ENCODE measurements at places on chromosomes 6 and 20.

- peak; percentile 17 for DNase-seq
Observed at GRCh38 chr6:161379834-161380582, 106.1 kb upstream of the AGPAT4 start.

DNA sequence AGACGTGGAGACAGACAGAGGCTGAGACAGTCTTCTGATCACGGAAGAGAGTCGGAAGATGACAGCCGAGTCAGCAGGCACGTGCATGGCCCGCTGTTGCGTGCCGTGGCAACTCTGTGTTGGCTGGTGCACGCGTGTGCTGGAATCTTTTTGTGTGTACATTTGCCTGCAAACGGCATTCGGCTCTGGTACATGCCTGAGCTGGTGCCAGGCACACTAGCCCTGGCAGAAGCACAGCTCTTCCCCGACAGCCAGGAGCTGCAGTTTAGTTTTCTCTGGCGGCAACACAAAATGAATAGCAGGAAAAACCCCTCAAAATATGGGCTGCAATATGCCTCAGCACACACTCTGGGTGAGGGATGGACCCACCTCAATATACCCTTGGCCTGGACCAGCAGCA, 769 bp upstream of the PDYN start:
- no peak for DNase-seq

DNA sequence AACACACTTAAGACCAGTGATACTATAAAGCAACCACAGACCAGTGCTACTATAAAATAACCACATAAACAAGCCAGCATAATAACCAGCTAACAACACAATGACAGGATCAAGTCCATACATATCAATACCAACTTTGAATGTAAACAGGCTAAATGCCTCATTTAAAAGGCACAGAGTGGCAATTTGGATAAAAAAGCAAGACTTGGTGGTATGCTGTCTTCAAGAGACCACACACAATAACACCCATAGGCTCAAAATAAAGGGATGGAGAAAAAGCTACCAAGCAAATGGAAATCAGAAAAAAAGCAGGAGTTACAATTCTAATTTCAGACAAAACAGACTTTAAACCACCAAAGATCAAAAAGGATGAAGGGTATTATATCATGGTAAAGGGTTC, 19.8 kb upstream of the ELOVL4 start:
- DNase-seq: no peak

DNA sequence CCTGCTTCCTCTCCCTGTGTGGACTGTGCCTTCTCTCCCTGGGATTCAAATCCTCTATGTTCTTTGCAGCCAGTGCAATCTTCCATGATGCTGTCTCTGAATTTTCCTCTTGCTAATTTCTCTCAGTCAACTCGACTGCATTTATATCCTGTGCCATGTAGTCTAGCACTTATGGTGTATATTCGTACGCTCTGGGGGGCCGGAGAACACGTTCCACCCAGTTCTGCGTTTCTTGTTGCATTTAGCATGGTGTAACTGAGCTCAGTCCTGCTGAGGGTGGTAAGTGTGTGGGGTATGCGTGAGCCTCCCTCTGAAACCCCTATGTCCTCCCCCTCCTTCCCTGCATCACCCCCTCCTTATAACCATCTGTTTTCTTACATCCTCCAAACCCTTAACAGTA, 42.0 kb downstream of the ADTRP start:
- no peak for DNase-seq

GRCh38 chr6:32086661-32087573, 22.2 kb downstream of the TNXB start:
- peak; percentile 63 for DNase-seq

DNA sequence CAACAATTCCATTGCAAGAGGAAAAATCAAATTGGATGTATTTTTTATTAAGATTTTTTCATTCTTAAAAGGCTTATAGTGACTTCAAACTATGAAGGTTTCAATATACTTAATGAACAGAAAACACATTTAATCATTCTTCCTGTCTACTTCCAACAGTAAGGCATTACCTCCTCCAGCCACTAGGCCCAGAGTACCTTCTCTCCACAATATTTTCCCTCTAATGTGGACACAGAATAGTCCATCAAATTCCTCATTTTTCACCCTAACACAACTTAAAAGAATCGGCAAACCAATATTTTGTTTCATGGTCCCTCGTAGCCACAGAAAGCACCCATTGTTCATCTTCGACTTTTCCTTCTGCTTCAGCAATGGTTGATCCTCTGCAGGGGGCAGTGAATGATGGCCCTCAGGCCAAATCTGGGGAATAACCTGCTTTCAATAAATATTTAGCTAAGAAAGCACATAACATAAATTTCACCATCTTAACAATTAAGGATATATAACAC, 335.4 kb upstream of the ID4 start:
- no peak for DNase-seq

GRCh38 chr20:59575216-59575615, 29.1 kb upstream of the PHACTR3 start:
- DNase-seq: no peak

- DNase-seq: no peak
Observed at GRCh38 chr6:131688286-131688685, 12.9 kb downstream of the OR2A4 start.

GRCh38 chr6:165220045-165220444, 89.4 kb downstream of the C6orf118 start:
- DNase-seq: no peak

DNA sequence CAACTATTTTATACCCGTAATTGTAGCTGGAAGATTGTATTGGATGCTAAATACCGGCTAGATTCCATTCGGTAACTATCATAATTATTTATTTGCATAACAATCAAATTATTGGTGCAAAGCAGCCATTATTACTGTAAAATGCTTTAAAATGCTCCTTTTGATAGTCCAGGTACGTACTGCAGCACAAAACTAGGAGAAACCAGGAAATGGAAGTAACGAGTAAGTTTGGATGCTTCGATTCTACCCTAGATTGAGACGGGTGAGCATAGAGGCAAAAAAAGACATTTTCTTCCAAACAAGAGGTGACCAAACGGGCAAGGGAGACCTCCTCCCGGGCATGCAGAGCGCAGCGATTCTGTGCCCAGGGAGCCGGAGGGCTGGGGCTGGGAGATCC, 469 bp upstream of the XRN2 start:
- DNase-seq: no peak

- no peak for DNase-seq
Observed at GRCh38 chr20:22578221-22579118, 5.9 kb downstream of the FOXA2 start.

DNA sequence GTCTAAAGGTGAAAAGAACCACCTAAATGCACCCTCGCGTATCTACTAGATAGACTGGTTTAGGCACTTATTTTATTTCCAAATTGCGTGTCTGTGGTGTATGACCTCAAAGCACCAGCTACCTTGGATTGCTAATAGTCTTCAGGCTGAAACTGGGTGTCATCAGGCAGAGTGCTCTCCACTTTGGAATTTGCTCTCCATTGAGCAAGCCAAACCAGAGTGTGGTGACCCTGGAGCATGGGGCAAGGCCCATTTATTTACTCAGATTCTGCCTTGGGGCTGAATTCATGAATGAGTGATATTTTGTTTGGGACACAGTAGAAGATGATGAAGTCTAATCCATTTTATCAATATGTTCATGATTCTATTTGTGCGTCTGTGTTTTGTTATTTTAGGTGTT, 812.8 kb upstream of the SLC35B3 start:
- no peak for DNase-seq

GRCh38 chr6:2861060-2861821, 19.6 kb upstream of the SERPINB1 start:
- DNase-seq: no peak

DNA sequence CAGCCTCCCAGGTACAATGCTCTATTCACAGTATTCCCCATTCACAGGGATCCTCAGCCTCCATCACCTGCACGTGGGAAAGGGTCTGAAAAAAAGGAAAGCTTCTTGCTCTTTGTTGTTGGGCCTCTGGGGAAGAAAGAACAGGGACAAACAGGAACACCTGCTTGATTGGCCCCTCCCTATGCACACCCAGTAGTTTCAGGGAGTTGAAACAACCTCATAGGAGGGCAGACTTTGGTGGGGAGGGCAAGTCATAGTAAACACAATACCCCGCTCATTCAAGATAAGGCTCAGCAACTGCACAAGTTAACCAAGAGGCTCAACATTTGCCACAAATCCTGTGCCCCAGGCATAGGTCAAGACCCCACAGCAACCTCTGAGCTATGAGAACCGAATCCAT, 1.7 kb downstream of the GHRH start:
- no peak for DNase-seq

GRCh38 chr20:10707791-10708190, 34.0 kb upstream of the JAG1 start:
- no peak for DNase-seq

DNA sequence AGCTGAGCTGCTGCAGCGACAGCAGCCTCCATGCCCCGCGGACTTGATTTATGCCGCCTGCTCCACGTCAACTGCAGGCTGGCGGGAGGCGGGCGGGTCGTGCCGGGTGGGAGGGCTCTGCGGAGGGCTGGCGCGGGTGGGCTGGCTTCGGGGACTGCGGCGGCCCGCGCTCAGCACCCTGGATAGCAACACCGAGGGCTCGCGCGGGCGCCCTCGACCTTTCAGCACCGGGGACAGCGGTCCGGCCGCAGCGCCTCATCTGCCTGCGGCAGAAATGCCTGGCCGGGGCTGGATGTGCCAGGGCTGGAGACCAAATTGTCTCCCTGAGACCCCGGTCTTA, 792 bp downstream of the SNAP25 start:
- peak; percentile 70 for DNase-seq

- peak; percentile 84 for DNase-seq
Observed at GRCh38 chr6:73969971-73970970, 274.3 kb downstream of the CD109 start.

- no peak for DNase-seq
Observed at GRCh38 chr6:45895569-45895968, 120.1 kb downstream of the CLIC5 start.

- no peak for DNase-seq
Observed at GRCh38 chr6:5782783-5783547, 223.8 kb downstream of the NRN1 start.

- peak; percentile 44 for DNase-seq
Observed at GRCh38 chr20:18663932-18664331, 76.1 kb downstream of the DTD1 start.

DNA sequence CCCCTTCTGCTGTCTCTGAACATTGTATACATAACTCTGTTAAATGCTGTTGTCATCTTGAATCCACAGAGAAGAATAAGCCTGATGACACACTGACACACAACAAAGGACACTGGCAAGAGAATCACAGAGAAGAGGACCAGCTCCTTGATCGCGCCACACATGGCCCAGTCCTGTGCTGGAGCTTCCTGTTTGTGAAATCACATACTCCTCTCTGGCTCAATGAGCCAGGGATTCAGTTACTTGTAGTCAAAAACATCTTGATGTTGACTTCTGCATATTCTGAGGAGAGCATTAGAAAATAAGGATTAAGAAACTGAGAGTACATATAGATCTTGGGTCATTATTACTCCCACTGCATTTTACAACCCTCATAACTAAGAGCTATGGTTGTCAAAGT, 100.1 kb downstream of the EPB41L2 start:
- no peak for DNase-seq

DNA sequence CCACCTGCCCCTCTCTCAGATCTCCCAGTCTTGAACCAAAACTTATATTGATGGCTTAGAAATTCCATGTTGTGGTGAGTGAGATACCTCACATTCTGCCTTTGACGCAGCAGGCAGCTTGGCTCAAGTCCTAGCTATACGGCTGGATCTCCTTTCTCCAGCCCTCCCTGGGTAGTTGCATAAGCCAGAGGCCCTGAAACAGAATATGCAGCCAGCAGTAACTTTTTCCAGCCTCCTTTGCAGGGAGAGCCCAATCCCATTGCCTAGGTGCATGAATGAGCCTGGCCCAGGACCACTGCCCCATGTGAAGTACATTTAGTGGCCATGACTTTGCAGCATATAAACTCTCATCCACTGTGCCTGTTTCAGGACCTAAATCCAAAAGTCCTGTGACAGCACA, 202.2 kb upstream of the CDYL start:
- peak; percentile 91 for DNase-seq

DNA sequence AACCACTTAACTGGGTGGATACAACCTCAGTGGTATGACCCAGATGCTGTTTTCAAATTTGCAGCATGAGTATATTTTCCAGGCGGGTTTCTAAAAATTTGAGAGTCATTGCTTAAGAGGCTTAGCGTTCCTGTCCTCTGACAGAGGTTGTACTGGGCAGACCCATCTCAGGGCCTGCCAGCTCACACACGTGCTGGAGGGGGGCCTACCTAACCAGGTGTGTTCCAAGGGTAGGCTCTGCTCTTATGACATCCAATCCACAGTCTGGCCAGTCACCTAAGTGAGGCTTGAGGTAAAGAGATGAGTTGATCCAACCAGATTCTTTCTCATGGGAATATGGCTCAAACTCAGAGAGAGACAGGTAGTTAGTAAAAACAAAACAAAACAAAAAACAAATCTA, 1.3 kb downstream of the LYRM4 start:
- DNase-seq: no peak

DNA sequence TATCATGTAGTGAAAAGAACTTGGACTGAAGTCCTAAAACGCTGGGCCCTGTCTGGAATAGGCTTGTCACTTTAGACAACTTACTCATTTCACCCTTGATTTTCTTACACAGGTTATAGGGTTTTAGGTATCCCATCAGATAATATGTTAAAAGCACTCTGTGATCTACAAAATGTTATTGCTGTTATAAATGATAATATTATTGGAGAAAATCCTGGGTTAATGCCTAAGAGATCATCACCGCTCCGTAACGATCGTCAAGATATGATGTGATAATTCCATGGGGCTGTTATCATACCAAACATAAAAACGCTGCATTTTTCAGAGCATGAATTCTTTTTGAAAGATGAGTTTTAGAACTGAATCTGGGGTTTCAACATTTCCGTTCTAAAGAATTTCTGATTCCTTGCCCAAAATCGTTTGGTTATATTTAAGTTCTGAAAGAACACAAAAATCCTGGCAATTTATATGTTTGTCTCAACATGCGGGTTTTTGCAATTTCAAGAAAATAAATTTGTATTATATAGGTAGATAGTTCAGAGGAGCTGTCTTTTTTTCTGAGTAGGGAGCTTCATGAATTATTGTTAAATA, 154.8 kb downstream of the FOXC1 start:
- DNase-seq: no peak

GRCh38 chr6:143529095-143529494, 17.6 kb upstream of the FUCA2 start:
- DNase-seq: peak; percentile 21

DNA sequence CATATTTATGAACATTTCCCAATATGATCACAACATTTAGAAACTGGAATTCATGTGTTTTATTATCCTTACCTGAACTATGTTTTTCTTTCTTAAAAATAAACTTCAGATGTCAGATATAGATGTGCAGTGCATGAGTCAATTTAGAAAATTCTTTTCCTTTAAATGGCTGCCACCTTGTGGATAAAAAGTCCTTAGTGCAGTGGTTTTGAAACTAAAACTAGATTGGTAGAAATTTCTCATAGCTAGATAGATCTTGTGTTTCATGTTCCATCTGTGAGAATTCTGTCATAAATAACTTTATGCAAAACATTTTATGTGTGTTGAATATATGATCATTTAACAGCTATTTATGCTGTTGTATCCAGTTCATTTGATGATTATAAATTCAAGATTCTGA, 134.9 kb downstream of the KLHL32 start:
- peak; percentile 36 for DNase-seq

GRCh38 chr6:28433119-28433518, 10.2 kb downstream of the ZSCAN23 start:
- DNase-seq: no peak

Data from fibroblast of skin of abdomen (primary cell).